ENCODE measurements at places on chromosomes 3 and 15.

GRCh38 chr15:55526559-55527036 lies 18.6 kb upstream of the DNAAF4 start:
- DNase-seq: peak; percentile 54

- peak; percentile 14 for DNase-seq
These were observed 18.2 kb downstream of the TPM1 start for GRCh38 chr15:63060699-63061098.

DNA sequence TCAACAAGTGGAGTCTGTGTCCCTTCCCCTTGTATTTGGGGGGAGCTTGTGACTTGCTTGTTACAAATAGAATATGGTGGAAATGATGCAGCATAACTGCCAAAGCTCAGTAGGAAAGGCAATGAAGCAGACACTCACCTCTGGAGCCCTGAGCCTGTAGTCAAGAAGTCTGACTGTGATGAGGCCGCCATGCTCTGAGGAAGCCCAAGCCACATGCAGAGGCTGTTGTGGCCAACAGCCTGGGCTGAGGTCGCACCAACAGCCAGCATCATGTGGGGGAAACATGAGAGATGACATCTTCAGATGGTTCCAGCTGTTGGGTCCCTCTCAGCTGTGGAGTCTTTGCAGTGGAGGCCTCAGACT lies 161.4 kb downstream of the CHSY1 start:
- DNase-seq: no peak

DNA sequence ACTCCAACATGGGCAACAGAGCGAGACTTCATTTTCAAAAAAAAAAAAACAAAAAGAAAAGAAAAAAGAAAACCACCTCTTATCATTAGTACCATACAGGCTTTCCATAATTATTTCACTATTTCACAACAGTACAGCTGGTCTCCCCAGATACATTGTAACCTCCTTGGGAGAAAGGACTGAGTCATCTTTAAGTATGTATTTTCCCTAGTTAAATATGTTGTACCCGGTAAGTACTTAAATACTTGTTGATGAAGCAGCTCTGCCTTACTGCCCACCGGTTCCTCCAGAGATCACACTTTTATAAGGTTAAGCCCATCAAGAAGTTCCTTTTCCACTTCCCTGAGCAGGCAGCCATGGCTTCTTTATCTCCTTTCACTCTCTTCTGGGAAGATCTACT lies 789.5 kb upstream of the CFAP20DC start:
- no peak for DNase-seq

- no peak for DNase-seq
These were observed 222.8 kb upstream of the TLE3 start for GRCh38 chr15:70320482-70320881.

DNA sequence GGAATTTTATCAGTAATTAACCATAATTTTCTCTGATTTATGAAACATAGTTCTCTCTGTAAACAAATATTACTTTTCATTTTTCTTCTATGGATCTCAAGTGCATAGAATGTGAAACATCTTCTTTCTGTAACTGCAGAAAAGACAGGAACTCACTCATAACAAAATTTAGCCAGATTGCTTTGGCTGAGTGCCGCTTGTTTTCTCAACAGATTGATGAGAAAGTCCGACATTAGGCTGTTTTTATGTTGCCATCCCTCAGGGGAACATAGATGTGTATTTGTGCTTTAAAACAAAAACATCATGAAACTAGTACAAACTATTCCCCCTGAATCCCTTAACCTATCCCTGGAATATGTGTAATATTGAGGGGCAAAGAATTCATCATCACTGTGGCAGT lies 154.2 kb downstream of the B3GALNT1 start:
- DNase-seq: no peak

All from ELF-1 (cell line).